Activated naive CD8-positive, alpha-beta T cell treated with anti-CD3 and anti-CD28 coated beads, Interleukin-2, amount 50 U/mL, for 16 hours (primary cell): ENCODE measurements at places on chromosomes 16 and 17.
A peak's percentile ranks its signal among the peaks of the same experiment; 100 is the strongest.

GRCh38 chr16:55499951-55500529 lies 8.8 kb upstream of the LPCAT2 start:
- DNase-seq, result no peak

DNA sequence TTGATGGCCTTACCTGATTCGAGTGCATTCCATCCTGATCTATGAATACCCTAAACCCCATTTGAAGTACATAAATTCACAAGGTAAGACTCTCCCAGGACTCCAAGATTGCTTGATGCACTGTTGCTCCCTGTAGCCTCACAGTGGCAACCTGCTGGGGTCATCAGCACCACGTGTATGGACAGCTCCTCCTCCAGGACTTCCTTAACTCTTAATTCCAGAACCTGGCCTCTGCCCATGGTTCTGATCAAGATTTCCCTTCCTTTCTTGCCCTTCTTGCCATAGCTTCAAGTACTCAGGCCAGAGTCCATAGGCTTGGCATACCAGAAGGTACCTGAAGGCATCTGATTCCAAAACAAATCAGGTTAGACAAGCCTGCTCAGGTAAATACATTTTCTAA lies 34.0 kb upstream of the NLK start:
- no peak for DNase-seq

- DNase-seq, result peak; percentile 96
Observed at GRCh38 chr17:7035591-7036368, at the start of gene SLC16A13. Gene SLC16A13 (plus strand): TSS chr17:7036015. CDS start chr17:7036383, 368 bp downstream.

GRCh38 chr17:74152591-74153455 lies 50.7 kb upstream of the RPL38 start:
- no peak for DNase-seq

DNA sequence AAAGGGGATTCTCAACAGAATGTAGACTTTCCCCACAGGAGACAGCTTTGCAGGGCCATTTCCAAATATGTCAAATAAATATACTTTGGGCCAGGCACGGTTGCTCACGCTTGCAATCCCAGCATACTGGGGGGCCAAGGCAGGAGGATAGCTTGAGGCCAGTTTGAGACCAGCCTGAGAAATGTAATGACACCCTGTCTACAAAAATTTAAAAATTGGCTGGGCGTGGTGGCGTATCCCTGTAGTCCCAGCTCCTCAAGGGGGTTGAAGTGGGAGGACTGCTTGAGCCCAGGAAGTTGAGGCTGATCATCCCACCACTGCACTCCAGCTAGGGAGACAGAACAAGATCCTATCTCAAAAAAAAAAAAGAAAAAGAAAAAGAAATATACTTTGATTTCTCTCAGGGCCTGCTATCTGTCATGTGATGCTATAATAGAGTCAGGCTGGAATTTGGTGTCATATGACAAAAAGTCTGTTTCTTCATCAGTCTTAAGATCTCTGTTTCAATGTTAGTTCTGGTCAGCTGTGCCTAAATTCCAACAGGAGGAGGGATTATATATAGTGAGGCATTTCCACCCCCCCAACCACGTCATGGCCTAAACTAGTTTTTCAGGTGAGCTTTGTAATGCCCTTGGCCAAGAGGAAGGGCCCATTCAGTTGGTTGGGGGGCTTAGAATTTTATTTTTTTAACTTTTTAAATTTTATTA lies 4.3 kb upstream of the ZDHHC7 start:
- no peak for DNase-seq
